Sigmoid colon (tissue), 7 donors: ENCODE measurements at places on chromosomes 13 and 19. TPM values are rescaled to one million over a fixed set of nuclear protein-coding genes. Genes with fewer than 3 reads are reported as not detected.

DNA sequence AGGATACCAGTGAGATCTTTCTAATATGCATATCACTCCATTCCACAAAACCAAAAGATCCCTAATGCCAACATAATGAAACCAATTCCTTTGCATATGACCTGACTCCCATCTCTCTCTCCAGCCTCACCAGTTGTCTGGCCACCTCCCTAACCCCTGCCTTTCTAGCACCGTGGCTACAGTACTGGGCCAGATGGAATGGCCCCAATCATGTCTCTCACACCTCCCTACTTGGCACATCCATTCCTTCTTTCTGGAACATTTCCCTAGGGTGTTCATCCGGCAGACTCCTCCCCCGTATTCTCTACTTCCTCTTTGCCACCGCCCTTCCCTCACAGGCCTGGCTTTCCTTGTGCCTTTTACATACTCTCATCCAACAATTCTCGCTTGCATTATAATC is 62.0 kb downstream of the GPALPP1 start:
- H3K4me1 ChIP-seq = peaks cover 36% of the 10 kb centered on the region
- H3K36me3 ChIP-seq = no peaks in the 10 kb centered on the region
- H3K4me3 ChIP-seq = no peak overlapping the region
- H3K27me3 ChIP-seq = no peaks in the 10 kb centered on the region
- H3K27ac ChIP-seq = no peak overlapping the region
- no peak for DNase-seq

DNA sequence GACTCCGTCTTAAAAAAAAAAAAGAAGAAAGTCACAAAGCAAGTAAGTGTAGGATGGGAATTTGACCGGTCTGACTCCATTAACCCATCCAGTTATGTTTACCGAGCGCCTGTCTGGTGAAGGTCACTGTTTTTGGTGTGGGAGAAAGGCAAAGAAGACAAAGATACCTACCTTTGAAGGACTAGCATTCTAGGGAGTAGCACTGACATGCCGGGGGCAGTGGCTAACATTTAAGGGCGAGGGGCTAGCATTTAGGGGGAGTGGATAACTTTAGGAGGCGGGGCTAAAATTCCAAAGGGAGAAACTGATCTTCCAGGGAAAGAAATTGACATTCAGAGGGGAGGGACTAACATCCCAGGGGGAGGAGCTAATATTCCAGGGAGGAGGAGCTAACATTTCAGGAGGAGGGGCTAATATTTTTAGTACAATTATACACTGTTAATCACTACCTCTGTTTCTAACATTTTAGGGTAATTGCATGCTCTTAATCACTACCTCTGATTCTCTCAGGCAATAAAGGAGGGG is 8.7 kb downstream of the GPR32 start:
- no peaks in the 10 kb centered on the region for H3K36me3 ChIP-seq
- H3K4me1 ChIP-seq = peaks cover 3% of the 10 kb centered on the region
- H3K27ac ChIP-seq = no peak overlapping the region
- H3K27me3 ChIP-seq = peaks cover 71% of the 10 kb centered on the region

DNA sequence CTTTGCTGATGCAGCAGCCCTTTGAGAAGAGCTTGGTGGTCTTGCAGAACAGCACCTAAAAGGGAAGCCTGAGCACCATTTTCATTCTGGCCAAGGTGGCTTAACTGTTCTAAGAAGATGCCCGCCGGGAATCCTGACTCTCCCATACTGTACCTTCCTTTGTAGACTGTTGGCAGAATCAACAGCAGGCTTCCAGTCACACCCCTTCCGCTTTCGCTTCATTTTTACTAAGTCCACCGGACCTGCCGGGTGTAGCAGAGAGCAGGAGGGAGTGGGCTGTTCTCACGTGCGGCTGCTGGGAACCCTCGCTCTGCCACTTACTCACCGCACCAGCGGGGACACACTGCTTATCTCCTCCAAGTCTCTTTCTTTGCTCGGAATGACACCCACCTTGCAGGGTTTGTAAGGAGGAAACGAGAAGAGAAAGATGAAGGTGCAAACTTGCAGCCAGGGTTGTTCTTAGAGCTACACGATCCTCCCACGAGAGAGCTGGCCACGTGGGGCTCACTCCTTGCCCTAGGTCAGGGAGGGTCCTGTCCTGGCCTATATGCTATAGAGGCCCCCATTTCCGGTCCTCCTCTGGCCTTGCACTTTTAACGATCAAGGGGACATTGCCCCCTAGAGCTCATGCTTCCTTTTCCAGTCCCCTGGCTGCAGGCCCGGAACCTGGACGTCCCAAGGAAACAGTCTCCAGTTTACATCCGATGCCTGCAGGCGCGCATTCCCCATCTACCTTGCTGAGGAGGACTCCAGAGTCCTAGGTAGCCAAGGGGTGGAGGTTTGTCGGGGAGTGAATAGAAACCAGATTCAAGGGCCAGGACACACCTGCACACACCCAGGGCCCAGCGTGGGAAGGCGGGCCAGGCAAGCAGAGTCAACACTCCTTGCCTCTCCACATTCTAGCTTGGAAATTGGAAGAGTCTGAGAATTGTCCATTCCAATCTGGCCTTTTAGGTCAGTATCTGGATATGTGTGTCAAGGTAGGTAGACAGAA is 453.6 kb downstream of the IRS2 start:
- H3K27ac ChIP-seq = no peak overlapping the region
- no peaks in the 10 kb centered on the region for H3K4me1 ChIP-seq
- H3K4me3 ChIP-seq = no peak overlapping the region
- H3K36me3 ChIP-seq = no peaks in the 10 kb centered on the region
- DNase-seq = no peak
- no peaks in the 10 kb centered on the region for H3K27me3 ChIP-seq

DNA sequence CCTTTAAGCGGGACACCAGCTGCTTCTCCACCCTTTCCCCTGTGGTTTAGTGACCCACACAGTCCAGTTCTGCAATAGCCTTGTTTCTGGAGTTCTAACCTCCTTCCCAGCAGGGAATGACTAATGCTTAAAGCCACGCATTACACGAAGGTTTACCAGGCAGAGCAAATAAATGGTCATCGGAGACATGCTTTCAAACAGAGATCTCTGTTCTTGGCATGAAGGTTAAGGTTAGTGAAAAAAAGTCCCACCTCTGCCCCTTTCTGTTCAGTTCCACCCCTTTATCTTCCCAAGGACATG is 25.3 kb upstream of the MEDAG start:
- peaks cover 24% of the 10 kb centered on the region for H3K4me1 ChIP-seq
- no peaks in the 10 kb centered on the region for H3K27me3 ChIP-seq
- H3K36me3 ChIP-seq = no peaks in the 10 kb centered on the region
- H3K4me3 ChIP-seq = no peak overlapping the region

GRCh38 chr19:51573331-51573730 is 2.2 kb downstream of the ZNF175 start:
- DNase-seq = no peak
- no peak overlapping the region for H3K4me3 ChIP-seq
- H3K27ac ChIP-seq = no peak overlapping the region

Gene IL17D
- polyA plus RNA-seq = 0.60 TPM

Gene PLIN4
- 0.69 TPM for polyA plus RNA-seq

DNA sequence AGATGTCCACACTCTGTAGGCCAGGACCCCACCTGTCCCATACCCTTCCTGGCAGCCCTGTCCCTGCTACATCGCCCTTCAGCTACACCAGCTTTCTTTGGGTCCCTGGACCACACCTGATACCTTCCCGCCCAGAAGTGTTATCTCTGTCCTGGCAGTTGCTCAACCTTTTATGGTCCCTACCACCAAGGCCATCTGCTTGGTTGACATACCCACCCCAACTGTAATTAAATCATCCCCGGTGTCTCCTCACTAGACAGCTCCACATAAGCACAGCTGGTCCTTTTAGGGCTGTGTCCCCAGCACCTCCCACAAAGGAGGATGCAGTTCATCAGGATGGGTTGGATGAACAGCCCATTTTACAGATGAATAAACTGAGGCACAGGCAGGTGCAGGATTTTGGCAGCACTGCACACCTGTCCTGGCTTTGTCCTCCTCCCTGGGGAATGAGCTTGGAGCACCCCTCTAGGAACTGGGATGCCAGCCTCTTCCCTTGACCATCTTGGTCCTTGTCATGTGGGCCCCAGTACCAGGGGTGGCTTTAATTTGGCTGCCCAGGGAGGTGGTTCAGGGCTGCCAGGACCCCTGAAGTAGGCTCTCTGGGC is 12.9 kb downstream of the NACC1 start:
- no peak for DNase-seq
- H3K27ac ChIP-seq = no peak overlapping the region
- H3K27me3 ChIP-seq = no peaks in the 10 kb centered on the region
- H3K36me3 ChIP-seq = peaks cover 6% of the 10 kb centered on the region
- H3K4me3 ChIP-seq = no peak overlapping the region

Gene C19orf18
- polyA plus RNA-seq = not detected

GRCh38 chr13:28474491-28475134 is 20.3 kb downstream of the FLT1 start:
- H3K4me3 ChIP-seq = no peak overlapping the region
- no peak for DNase-seq
- H3K36me3 ChIP-seq = no peaks in the 10 kb centered on the region
- H3K4me1 ChIP-seq = peaks cover 4% of the 10 kb centered on the region

DNA sequence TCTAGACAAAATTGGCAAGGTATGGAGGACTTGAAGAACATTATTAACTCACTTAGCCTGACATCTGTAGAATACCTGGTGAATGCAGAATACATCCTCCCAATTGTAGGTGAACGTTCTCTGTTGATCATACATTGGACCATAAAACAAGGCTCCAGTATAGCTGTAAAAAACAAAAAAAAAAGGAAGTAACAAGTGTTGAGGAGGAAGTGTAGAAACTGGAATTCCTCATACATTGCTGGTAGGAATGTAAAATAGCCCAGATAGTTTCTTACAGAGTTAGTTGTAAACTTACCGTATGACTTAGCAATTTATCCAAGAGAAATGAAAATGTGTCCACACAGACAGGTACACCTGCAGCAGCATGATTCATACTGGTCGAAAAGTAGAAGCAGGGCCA is 44.8 kb downstream of the TSSK6 start:
- peaks cover 11% of the 10 kb centered on the region for H3K36me3 ChIP-seq
- DNase-seq = no peak
- no peaks in the 10 kb centered on the region for H3K4me1 ChIP-seq
- no peaks in the 10 kb centered on the region for H3K27me3 ChIP-seq

DNA sequence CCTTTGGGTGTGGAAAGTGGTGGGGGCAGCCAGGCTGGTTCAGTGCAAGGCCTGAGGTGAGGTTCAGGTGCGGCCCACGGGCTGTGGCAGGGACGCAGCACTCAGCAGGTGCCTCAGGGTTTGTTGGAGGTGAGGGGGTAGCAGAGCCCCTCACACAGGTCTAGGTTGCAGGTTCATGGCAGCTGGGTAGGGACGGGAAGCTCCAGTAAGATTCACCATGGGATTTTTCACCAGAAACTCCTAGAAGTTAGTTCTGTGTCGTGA is 14.0 kb downstream of the MCF2L start:
- H3K4me1 ChIP-seq = no peaks in the 10 kb centered on the region
- H3K27me3 ChIP-seq = peaks cover 33% of the 10 kb centered on the region
- no peak for DNase-seq
- no peaks in the 10 kb centered on the region for H3K36me3 ChIP-seq

DNA sequence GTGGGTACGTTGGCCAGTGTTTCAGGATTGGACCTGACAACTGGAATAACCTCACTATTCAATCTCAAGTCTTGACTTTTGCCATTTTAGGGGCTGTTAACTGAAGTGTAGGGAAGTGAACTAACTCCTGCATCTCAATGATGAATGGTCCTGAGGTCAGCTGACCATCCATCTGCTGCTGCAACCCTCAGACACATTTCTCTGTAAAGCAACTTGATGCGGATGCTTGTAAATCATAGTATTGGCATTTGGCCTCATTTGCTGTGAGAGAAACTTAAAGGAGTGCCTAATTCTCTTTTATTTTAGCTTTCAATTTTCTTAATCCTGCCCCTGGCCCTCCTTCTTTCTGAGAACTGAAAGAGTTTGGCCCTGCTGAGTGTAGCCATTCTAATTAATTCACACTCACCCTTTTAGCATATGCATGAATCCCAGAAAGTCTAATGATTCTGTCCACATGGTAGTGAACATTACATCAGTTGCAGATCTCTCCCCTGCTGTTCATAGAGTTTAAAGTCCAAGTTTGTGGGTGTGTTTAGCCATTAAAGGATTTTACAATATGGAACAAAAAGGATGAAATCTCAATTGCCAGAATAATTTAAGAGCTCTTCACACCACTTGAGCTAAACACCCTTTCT is 1531.4 kb upstream of the SLC10A2 start:
- H3K4me1 ChIP-seq = no peaks in the 10 kb centered on the region
- DNase-seq = no peak
- no peaks in the 10 kb centered on the region for H3K27me3 ChIP-seq
- no peak overlapping the region for H3K4me3 ChIP-seq

DNA sequence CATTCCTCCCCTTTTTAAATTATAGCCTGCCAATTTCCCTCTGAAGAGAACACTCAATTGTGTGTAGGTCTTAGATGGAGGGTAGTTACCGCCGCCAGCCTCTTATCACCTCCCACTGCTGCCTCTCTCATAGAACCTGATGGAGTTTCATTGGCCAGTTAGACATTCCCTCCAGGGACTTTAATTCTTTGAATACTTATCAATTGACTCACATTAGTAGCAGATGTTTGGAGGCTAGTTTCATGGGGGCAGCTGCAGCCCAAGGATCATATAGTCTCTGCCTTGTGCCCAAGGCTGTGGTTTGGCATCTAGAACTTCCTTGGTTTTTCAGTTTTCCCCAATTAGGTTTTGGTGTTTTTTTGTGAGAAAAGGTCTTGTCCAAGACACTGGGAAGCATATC is 318.9 kb upstream of the HTR2A start:
- no peaks in the 10 kb centered on the region for H3K4me1 ChIP-seq
- H3K36me3 ChIP-seq = no peaks in the 10 kb centered on the region
- H3K4me3 ChIP-seq = no peak overlapping the region

DNA sequence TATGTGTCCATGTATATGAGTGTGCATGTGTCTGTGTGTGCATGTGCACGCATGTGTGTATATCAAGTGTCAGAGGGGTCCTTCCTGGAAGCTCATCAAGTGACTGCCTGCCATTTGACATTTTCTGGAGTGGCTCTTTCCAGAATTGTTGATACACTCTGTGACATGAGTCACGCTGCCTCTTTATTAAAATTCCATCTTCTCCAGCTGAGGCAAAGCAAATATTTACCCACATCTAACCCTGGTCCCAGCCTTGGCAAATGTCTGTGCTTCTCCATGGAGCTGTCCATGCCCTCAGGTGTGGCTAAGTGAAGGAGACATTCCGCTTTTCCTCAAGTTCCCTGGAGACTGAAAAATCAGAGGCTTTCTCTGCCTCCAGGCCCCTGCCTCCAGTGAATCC is 88.2 kb upstream of the MBNL2 start:
- no peak for DNase-seq
- no peak overlapping the region for H3K4me3 ChIP-seq
- no peaks in the 10 kb centered on the region for H3K27me3 ChIP-seq
- H3K27ac ChIP-seq = no peak overlapping the region
- no peaks in the 10 kb centered on the region for H3K36me3 ChIP-seq

DNA sequence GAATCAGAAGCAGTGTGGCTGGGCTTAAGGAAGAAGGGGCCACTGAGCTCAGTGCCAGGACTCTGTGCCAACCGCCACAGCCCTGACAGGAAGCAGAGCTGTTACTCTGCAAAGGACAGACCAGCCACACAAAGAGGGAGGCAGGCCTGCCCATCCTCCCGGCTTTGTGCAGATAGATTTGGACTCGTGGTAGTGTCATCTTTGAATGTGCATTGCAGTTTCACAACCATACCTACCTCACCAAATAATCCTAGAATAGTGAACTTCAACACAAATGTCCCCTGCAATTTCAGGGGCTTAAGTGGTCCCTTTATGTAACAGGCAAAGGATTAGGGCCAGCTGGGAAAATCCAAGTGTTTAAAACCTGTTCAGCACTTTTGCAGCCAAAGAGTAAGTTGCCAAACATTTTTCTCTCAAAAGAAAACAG is 55.1 kb upstream of the CLDN10 start:
- H3K36me3 ChIP-seq = no peaks in the 10 kb centered on the region
- DNase-seq = no peak
- H3K4me1 ChIP-seq = no peaks in the 10 kb centered on the region
- H3K27me3 ChIP-seq = no peaks in the 10 kb centered on the region

- peaks cover 3% of the 10 kb centered on the region for H3K36me3 ChIP-seq
- no peak overlapping the region for H3K4me3 ChIP-seq
- no peaks in the 10 kb centered on the region for H3K27me3 ChIP-seq
- no peak for DNase-seq
Observed at GRCh38 chr19:32702010-32702409, 10.4 kb downstream of the NUDT19 start.
